ENCODE measurements at places on chromosomes 6 and 20.
A peak's percentile ranks its signal among the peaks of the same experiment; 100 is the strongest.

DNA sequence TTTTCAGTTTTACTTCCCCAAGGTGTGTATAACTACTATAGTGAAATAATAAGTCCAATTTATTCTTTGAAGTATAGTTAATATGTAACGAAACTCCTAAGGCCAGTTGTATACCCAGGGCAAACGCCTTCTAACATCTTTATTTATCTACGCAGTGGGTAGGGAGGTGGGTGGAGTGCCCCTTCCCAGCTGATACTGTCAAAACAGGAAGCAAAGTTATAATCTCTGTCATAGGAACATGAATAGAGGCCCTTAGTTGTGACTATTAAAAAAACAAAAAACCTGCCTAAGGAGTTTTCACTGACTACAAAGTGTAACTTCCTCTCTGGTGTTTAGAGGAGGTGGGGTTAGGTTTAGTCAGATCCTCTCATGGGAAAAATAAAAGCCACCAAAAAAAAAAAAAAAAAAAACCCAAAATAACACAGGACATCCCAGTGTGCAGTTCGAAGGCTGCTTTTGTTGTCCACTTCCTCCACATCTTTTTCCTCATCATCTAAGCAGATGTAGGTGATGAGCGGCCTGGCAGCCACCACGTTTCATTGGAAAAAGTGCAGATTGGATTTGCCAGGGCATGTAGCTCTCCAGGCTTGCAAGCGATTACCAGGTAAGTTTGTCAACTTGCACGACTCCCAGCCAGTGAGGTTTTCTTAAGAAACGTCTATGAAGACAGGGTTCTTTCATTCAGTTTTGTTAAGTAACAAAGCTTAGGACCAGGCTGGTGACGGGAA, 58.7 kb downstream of the UTRN start:
- DNase-seq = no peak

- DNase-seq = peak; percentile 72
Observed at GRCh38 chr6:166775180-166775922, 148.3 kb upstream of the RPS6KA2 start.

GRCh38 chr20:40317156-40317790, 371.8 kb downstream of the MAFB start:
- no peak for DNase-seq

- DNase-seq = peak; percentile 86
Observed at GRCh38 chr20:35395728-35396127, 16.0 kb downstream of the UQCC1 start.

DNA sequence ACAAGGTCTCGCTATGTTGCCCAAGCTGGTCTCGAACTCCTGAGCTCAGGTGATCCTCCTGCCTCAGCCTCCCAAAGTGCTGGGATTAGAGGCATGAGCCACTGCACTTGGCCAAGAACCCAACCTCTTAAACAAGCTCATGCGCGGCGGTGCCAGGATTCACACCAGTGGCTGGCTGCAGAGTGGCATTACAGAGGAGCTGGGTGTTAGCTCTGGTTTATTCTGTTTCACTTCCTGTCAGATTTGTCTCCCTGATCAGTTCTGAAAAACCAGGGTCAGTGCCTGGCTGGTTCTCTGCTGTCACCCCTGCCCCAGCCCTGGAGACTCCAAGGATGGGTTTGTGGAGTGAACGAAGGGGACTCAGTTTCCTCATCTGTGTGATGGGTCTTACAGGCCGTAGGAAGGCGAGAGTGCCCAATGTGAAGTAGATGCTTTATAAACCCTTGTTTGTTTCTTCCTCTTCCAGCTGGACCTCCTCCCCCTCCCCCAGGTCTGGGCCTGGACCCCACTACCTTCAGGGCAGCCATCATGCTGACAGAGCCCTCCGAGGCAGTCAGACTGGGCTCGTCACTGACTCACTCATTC, 63.4 kb downstream of the UBE2V1 start:
- DNase-seq = no peak

- no peak for DNase-seq
Observed at GRCh38 chr6:139981066-139981624, 606.7 kb upstream of the CITED2 start.

DNA sequence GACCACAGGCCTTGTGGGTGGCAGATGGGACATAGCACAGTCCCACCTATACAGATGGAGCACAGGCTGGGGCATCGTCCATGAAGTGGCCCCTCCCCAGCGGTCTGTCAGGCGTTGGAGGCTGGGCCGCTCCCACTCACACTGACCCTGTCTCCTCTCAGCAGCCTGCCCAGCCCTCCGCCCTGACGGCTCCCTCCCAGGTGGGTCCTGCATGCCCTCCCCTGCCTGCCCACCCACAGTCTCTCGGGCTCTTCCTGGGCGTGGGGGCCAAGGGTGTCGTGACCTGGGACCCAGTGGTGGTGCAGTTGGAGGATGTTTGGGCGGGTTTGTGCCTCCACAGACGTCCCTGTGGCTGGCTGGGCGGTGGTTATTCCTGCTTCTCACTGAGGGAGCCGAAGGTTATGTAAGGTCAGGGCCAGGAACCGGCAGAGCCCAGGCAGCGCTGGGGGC, 22.3 kb downstream of the COL20A1 start:
- DNase-seq = no peak

All from astrocyte of the spinal cord (primary cell).